AG04450 (cell line): ENCODE measurements at places on chromosomes 5 and 9.

DNA sequence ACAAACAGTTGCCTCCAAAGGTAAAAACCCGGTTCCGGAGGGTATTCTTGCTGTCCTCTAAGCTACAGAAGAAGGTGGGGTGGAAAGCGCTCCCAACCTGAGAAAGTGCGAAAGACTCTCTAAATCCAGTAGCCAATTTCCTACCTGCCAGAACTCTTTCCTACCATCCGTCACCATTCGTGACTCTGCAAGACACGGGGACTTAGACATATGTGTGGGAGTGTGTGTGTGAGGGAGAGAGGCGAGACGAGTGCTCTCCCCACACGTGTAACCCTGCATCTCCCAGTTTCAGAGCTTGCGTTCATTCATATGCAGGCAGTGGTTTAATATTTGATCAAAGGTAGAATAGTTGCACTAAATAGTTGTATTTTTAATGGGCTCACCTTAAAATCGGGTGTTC lies 473 bp upstream of the GABRA1 start:
- no peak for DNase-seq

- no peak for DNase-seq
Observed at GRCh38 chr5:145797336-145797735, 37.8 kb downstream of the PRELID2 start.

DNA sequence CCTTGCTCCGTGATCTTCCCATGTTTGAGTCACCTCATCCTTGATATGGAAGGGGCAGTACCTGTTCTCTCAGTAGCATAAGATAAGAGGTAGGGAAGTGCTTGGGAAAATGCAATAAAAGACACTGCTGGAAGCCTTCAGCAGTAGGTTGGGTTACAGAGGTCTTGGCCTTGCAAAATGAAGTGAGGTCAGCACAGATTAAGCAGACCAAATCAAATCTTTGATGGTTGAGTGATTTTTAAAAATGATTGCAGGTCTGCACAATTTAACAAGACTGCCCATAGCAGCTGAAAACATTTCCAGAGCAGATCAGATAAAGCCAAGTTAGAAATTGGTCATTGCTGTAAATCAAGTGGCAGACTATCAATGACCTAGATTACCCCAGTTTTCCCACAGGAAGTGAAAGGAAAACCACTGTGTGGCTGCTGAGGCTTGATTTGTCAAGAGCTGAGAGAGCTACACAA lies 32.9 kb downstream of the PALM2AKAP2 start:
- no peak for DNase-seq

DNA sequence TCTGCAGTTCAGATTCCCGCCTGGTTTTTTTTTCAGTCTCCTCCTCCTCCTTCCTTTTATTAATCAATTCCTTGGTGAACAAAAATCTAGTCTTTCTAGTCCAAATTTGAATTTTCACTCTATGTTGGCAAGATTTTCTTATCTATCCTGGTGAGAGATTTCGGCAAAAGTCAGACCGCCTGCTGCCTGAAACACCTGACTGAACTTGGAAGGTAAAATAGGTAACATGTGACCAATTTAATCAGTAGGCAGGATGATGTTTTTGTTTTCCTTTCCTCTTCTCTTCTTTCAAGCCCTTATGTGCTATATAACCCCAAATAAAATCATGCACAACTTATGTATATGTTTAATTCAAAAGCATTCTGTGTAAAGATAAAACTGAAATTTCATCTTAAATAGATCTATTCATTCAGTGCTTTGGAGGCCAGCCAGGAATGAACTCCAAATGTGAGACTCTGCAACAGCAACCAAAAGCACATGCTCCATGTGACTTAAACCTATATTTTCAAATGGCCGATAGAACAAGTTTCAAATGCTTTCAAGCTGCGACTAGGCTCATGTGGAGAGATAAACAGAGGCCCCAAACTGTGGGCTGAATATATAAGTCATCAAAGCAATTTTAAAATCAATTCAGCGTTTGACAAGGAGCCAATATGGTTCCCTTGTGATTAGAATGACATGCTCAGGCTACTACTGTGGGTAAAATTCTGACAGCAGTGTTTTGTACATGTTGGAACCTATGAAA lies 100.4 kb upstream of the SEMA6A start:
- DNase-seq: no peak

- DNase-seq: no peak
Observed at GRCh38 chr9:96725576-96725975, 52.3 kb downstream of the ZNF510 start.

DNA sequence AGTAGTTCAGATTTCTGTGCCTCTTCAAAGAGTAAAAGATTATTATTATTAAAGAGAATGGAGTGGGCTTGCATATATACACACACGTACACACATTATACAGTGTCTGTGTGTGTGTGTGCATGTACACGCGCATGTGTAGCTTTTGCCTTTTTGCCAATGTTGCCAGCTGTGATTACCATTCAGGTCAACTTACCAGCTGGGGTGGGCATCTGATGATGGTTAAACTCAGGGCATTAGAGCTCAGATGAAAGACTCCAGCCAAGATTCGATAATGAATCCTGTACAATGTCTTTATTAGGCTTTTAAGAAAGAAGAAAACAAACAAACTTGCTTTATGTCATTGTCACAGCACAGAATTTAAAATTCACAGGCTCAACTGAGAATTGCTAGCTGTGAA lies 296.5 kb upstream of the DMAC1 start:
- no peak for DNase-seq

DNA sequence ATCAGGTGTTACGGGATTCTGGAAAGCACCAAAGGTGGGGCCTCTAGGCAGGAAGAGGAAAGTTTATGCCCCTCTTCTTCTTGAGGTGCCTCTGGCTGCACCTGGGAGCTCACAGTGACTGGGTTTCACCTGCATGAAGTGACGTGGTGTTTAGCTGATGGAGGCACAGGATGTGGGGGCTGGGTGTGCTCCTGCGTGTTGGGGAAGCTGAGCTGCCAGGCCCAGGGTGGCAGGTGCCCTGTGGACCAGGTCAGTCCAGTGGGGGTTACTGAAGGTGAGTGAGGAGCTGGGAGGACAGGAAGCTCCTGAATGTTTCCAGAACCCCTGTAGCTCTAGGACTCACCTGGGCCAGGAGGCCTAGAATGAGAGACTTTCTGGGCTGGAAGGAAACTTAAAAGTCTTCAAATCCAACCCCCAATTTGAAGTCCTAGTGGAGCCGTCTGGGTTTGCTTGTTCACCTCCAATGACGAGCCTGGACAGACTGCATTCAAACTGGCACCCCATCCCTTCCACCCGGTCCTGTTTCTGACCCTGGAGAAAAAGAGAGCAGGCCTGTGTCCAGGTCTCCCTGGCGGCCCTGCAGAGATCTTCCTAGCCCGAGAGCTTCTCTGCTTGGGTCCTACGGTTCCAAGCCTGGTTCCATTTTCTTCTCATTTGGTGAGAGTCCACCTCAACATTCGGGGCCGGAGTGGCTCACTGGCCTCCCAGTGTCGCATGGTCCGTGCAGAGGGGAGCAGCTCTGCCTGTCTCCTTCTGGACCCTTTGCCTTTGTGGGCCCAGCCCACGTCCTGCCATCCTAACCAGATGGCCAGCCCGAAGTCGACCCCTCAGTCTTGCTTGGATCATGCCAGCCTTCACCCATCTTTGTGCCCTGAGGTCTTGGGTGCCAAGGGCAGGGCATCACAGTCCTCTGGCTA lies 22.3 kb downstream of the TRAF1 start:
- no peak for DNase-seq

- DNase-seq: no peak
Observed at GRCh38 chr9:124632077-124632621, 125.0 kb upstream of the NR5A1 start.

GRCh38 chr9:69674716-69675438 lies 2.7 kb upstream of the APBA1 start:
- peak; percentile 68 for DNase-seq

GRCh38 chr9:129656795-129657390 lies 8.6 kb upstream of the PRRX2 start:
- DNase-seq: peak; percentile 24

DNA sequence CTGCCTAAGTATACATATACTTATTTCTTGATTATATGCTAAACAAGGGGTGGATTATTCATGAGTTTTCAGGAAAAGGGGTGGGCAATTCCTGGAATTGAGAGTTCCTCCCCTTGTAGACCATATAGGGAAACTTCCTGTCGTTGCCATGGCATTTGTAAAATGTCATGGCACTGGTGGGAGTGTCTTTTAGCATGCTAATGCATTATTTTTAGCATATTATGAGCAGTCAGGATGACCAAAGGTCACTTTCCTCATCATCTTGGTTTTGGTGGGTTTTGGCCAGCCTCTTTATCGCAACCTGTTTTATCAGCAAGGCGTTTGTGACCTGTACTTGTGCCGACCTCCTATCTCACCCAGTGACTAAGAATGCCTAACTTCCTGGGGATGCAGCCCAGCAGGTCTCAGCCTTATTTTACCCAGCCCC lies 80.9 kb downstream of the ALDH7A1 start:
- no peak for DNase-seq

DNA sequence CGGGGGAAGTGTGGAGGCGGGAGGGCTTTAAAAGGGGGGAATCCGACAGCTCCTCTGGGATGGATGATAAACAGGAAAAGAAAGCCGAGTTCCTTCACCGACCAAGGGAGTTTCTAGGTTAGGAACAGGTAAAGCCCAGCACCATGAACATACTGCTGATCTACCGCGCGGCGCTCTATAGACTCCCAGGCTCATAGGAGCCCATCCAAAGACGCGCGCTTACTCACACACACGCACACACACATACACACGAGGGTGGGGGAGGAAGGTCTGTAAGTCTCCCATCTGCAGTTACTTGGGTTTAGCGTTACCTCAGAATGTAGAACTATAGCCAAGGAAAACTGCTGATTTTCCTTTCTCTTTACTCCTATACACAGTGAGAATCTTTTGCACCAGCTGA lies 2.6 kb upstream of the GABRB2 start:
- DNase-seq: no peak
